Stimulated activated CD8-positive, alpha-beta memory T cell treated with anti-CD3 and anti-CD28 coated beads, Interleukin-7, amount 100 ng/mL, for 24 hours (primary cell): ENCODE measurements at places on chromosomes 5 and 9.

DNA sequence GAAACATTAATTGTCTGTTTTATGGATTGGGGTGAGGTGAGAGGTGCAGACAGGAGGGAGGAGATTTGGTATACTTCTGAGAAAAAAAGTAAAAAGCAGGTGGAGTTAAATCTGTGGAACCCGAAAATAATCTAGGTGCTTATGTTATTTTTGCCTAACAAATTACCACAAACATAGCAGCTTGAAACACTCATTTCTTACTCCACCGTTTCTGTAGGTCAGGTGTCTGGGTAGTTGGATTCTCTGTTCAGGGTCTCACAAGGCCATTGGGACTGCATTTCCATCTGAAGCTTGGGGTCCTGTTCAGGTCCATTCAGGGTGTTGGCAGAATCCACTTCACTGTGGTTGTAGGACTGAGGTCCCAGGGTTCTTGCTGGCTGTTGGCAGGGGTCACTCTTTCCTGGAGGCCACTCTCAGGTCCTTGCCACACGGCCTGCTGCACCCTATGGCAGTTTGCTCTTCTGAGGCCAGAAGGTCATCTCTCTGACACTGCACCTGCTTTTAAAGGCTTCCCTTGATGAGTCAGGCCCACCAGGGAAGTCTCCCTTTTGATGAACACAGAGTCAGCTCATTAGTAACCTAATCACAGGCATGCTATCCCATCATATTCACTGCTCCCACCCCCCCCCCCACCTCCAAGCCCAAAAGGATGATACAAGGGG lies 82.2 kb downstream of the TRIO start:
- DNase-seq: no peak

DNA sequence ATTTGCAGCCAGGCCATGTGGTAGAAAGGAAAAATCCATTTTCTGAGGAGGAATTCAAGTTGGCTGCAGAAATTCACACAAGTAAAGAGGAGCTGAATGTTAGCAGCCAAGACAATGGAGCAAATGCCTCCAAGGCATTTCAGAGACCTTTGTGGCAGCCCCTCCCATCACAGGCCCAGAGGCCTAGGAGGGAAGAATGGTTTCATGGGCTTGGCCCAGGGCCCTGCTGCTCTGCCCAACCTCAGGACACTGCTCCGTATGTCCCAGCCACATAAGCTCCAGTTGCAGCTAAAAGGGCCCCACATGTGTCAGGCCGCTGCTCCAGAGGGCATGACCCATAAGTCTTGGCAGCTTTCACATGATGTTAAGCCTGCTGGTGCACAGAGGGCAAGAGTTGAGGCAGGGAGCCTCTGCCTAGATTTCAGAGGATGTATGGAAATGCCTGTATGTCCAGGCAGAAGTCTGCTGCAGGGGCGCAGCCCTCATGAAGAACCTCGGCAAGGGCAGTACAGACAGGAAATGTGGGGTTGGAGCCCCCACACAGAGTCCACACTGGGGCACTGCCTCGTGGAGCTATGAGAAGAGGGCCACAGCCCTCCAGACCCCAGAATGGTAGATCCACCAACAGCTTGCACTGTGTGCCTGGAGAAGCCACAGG lies 144.2 kb upstream of the EPB41L4A start:
- no peak for DNase-seq

DNA sequence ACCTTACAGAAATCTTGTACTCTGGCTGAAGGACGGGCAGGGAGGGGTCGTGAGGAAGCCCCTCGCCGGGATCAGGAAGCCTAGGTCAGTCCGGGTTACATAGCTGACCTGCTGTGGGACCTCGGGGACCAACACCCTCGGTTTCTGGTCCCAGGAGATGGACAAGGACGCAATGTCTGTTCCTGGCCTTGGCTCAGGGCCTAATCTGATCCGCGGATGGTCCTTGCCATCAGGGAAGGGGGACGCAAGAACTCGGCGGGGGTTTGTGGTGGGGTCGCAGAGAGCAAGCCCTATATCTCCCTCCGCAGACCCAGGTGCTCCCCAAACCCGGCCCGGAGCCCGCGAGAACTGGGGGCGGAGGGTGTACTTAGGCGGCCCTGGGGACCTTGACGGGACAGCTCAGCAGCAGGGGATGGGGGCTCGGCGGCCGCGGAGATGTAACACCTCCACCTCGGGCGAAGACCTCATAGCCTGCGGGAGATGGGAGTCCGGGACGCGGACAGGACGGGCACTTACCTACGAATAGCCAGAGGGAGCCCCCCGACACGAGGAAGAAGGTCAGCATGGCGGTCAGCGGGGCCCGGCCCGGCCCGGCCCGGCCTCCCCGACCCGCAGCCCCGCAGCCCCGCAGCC lies 353 bp downstream of the ACSL6 start:
- DNase-seq: no peak

- DNase-seq: no peak
Observed at GRCh38 chr5:73729329-73729728, 103.3 kb downstream of the ARHGEF28 start.

DNA sequence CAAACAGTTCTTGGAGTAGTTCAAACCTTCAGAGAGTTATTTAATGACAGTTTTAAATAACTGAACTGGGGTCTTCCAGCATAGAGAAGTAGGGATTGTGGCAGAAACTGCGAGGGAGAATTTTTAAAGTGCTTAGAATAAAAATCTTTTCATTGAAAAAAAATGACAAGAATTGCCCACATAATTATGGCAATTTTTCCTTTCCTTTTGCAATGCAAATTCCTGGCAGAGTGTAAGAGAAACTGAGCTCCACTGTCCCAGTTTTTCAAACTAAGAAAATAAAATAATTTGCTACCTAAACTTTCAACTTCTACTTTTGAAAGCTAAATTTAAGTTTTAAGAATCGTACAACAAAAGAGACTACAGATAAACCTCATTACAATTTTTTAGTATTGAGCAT lies 2.3 kb upstream of the PTGER4 start:
- DNase-seq: no peak

DNA sequence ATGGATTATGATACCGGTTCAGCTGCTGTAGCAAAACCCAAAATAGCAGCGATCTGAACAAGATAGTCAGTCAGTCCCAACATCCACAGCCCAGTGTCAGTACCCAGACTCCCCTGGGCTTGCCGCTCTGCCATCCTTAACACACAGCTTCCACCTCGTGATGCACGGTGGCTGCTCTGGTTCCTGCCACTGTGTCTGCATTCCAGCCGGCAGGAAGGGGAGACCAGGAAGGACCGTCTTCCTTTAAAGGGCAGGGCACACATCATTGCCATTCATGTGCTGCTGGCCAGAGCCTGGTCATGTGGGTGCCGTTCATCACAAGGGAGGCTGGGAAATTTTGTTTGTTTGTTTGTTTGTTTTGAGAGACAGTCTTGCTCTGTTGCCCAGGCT lies 131.0 kb upstream of the IER5L start:
- no peak for DNase-seq

GRCh38 chr5:151002681-151003502 lies 17.5 kb upstream of the GPX3 start:
- DNase-seq: no peak

DNA sequence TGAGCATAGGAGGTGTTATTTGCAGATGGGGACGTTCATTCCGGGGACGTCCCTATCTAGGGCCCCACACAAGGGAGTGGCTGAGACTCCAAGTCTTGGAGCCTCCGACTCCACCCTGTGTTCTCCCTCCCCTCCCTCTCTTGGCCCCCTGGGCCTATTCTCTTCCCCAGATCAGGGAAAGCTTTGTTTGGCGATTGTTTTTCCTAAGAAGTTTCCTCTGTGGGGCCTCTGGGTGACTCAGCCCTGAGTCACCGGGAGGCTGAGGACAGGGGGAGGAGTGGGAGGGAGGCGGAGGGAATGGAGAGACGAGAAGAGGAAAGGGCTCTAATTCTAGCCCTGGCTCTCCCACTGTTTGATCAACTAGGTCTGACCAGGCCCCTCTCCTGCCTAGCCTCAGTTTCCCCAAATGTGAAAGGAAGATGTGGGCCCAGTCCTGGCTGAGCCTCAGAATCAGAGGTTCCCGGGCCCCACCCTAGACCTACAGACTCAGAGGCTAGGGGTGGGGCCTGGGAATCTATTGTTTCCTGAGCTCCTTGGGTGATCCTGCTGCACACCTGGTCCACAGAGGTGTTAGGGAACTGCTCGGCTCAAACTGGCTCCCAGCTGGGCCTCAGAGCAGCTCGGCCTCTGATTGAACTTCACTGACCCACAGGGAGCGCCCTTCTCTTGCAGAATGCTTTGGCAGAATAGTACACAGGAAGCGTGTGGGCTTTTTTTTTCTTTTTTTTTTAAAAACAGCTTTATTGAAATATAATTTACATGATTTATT lies 19.2 kb downstream of the GSN start:
- no peak for DNase-seq

GRCh38 chr9:110029429-110029955 lies 178.5 kb downstream of the C9orf152 start:
- no peak for DNase-seq

GRCh38 chr5:67221487-67222242 lies 25.1 kb upstream of the CD180 start:
- DNase-seq: no peak

- DNase-seq: no peak
Observed at GRCh38 chr5:136201870-136202269, 8.9 kb upstream of the SMIM32 start.

DNA sequence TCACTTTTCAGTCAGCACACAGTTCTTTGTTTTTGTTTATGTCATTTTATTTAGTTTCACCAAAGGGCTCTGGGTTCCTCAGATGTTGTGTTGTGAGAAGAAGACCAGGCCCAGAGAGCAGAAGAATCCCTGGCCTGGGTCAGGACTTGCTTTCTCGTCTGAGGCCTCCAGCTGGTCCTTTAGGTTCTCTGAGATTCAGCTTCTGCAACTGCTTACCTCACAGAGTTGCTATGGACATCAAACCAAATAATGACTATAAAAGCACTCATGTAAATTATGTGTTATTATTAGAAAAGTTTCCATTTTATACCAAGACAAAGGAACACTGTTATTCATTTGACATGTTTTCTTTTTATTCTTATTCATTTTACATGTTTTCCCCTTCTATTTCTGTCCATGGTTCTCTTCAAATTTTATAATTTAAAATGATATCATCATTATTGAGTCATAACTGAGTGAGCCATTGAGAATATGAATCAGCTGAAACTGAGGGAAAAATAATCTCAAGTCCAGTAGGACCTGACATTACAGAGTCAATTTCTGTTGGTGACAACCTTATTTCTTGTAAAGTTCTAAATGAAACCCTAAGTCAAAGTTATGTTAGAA lies 44.0 kb upstream of the GLRX start:
- DNase-seq: no peak

- DNase-seq: no peak
Observed at GRCh38 chr5:149144637-149145036, 3.3 kb downstream of the ABLIM3 start.

GRCh38 chr9:133658442-133659431 lies 22.6 kb downstream of the DBH start:
- DNase-seq: no peak

DNA sequence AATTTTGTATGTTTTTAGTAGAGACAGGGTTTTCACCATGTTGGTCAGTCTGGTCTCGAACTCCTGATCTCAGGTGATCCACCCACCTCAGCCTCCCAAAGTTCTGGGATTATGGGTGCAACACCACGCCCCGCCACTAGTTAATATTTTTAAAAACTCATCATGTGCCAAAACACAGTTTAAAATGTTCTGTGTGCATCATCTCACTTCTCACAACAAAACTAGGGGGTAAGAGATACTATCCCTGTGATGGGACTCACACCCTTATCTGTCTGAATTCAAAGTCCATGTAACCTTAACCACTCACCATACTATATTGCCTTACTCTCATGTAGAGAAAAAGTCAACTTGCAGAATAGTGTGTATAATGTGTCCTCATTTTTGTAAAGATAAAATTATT lies 2.6 kb downstream of the PKD2L2 start:
- no peak for DNase-seq

GRCh38 chr9:117096138-117096537 lies 318.7 kb downstream of the ASTN2 start:
- no peak for DNase-seq

DNA sequence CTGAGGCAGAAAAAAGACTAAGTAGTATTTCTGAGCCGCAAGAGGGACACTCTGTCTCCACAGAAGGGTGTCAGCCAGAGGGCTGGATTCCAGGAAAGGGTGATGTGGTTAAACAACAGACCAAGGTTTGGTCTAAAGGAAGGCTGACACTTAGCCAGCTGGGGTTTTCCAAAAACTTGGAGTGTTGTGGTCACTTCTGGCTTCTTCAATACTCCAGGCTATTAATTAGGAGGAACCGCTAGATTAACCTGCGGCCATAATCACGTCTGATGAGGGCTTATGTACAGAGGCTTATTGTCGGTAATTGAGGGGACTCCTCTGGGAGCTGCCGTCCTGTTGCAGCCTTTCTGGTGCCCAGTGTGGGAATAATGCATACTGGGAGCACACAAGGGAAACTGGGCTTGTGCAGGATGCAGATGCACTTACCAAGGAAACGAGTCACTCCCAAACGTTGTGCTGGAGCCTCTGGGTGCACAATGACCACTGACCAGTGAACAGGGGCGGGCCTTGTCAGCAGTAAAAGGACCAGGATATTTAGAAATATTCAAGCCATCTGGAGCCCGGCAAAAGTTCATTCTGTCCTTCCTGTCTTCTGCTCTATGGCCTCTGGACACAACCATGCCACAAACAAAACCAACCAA lies 70.2 kb upstream of the TUT7 start:
- no peak for DNase-seq

DNA sequence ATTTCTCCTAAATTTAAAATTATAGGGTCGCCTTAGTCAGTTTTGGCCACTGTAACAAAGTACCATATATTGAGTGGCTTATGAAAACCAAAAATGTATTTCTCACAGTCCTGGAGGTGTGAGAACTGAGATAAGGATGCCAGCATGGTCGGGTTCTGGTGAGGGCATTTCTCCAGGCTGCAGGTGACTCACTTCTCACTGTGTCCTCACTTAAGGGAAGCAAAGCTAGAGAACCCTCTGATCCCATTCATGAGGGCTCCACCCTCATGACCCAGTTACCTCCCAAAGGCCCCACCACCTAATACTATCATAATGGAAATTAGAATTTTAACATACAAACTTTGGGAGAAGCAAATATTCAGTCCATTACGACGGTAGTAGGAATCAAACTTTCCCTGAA lies 75.1 kb upstream of the FBN2 start:
- DNase-seq: no peak

GRCh38 chr5:89041976-89042375 lies 159.0 kb upstream of the MEF2C start:
- no peak for DNase-seq

- no peak for DNase-seq
Observed at GRCh38 chr9:121472446-121472845, 27.2 kb downstream of the GGTA1 start.
